IPS DF 19.7 (cell line): ENCODE measurements at places on chromosomes 12 and 14.

- DNase-seq = no peak
Observed at GRCh38 chr12:77387214-77387613, 321.8 kb upstream of the E2F7 start.

DNA sequence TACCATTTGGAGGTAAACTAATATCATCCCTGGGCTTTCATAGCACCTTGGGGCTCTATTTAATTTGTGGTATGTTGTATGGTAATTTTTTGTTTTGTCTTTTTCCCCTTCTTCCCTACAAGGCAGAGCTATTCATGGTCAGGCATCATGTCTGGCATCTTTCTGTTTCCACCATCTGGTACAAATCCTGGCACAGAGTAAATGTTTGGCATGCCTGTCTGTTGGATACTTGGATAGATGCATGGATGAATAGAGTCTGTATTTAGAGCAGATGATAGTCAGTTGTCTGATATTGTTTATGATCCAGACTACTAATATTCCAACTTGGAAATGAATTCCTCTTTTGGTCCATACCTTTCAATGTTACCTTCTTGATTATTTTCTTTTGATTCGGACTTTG, 139.8 kb downstream of the NEDD1 start:
- no peak for DNase-seq

DNA sequence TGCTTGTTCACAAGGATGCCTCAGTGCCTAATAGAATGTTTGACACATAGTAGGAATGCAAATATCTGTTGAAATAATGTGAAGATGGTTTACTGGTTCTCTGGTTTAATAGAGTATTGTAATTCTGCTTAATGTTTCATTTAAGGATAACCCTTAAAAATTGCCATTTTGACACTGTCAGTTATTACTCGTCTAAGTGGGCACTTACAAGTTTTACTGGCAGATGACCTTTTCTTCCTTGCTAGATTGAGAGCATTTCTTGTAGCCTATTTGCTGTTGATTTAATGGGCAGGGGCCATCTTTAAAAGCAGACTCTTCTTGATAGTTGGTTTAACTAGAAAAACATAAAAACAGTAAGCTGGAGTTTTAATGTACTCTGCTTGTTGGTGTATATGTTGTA, 1.9 kb downstream of the TMEM263 start:
- no peak for DNase-seq

GRCh38 chr14:89992273-89992672, 36.5 kb downstream of the TDP1 start:
- no peak for DNase-seq

GRCh38 chr12:77236066-77236465, 170.7 kb upstream of the E2F7 start:
- DNase-seq = no peak

- no peak for DNase-seq
Observed at GRCh38 chr12:108788911-108789310, 57.6 kb upstream of the CORO1C start.

- no peak for DNase-seq
Observed at GRCh38 chr14:58109744-58110143, 42.3 kb downstream of the ARMH4 start.
